H9 (cell line): ENCODE measurements at places on chromosomes 6 and 20. TPM values are rescaled to one million over a fixed set of nuclear protein-coding genes. Genes with fewer than 3 reads are reported as not detected.

The TREM2 gene
- total RNA-seq = 0.31 TPM in 1 of 2 replicates, not detected in the other

The ALDH8A1 gene
- 0.24 TPM in 1 of 2 replicates, not detected in the other for total RNA-seq

The OLIG3 gene
- 0.22 and 0.42 TPM in 2 replicates for total RNA-seq

The C6orf15 gene
- not detected in 2 replicates for total RNA-seq

The ZGPAT gene
- total RNA-seq = 25.5 and 27.6 TPM in 2 replicates

The ZC2HC1B gene
- not detected in 2 replicates for total RNA-seq

The BCL2L1 gene
- 105 and 109 TPM in 2 replicates for total RNA-seq

The IL20RA gene
- 0.55 and 0.74 TPM in 2 replicates for total RNA-seq

The NHSL1 gene
- 28.7 and 30.8 TPM in 2 replicates for total RNA-seq

GRCh38 chr20:5074232-5074674, 45.5 kb downstream of the PCNA start:
- no peaks in the 10 kb centered on the region for H3K36me3 ChIP-seq
- no peak for DNase-seq
- H3K4me3 ChIP-seq = no peak overlapping the region; the same call in 2 of the 3 replicates
- H3K4me1 ChIP-seq = no peaks in the 10 kb centered on the region
- no peaks in the 10 kb centered on the region for H3K27me3 ChIP-seq
- no peak overlapping the region for H3K27ac ChIP-seq

GRCh38 chr6:157741321-157741947, 81.6 kb upstream of the SNX9 start:
- H3K27me3 ChIP-seq = no peaks in the 10 kb centered on the region
- no peak overlapping the region for H3K4me3 ChIP-seq
- peaks cover 15% of the 10 kb centered on the region for H3K36me3 ChIP-seq
- H3K27ac ChIP-seq = no peak overlapping the region
- peak; percentile 48 for DNase-seq

DNA sequence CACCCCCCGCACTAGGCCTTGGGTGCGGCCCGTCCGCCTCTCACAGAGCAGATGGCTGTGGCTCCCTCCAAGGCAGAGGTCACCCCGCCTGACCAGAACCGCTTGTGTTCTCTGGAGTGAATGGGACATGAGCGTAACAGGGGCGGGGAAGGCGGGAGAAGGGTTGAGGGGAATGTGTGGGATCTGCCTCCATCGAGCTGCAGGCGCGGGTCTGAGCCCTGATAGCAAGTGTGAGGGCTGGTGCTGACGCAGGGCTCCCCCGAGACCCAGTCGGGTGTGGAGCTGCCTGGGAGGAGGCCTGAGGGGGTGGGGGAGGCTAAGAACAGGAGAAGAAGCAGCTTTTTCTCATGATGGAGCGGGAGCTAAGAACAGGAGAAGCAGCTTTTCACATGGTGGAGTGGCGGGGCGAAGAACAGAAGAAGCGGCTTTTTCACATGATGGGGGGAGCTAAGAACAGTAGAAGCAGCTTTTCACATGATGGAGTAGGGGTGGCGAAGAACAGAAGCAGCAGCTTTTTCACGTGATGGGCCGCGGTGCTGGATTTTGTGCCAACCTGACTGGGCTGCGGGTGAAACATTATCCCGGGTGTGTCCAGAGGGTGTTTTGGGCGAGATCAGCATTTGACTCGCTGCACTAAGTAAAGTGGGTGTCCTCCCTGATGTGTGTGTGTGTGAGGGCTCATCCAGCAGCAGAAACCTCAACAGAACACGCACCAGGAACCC, 169.3 kb downstream of the TTLL2 start:
- no peak overlapping the region for H3K4me3 ChIP-seq
- no peak overlapping the region for H3K27ac ChIP-seq
- no peaks in the 10 kb centered on the region for H3K27me3 ChIP-seq
- no peak for DNase-seq
- no peaks in the 10 kb centered on the region for H3K36me3 ChIP-seq
- 0 out of 2 replicates have a peak, but pooled peaks cover 4% of the 10 kb centered on the region for H3K4me1 ChIP-seq

GRCh38 chr20:48131581-48131980, 346.3 kb upstream of the SULF2 start:
- DNase-seq = no peak
- no peak overlapping the region for H3K27ac ChIP-seq
- no peaks in the 10 kb centered on the region for H3K4me1 ChIP-seq
- H3K36me3 ChIP-seq = no peaks in the 10 kb centered on the region; the same call in 2 of the 3 replicates
- H3K27me3 ChIP-seq = no peaks in the 10 kb centered on the region; the same call in 1 of the 2 replicates

DNA sequence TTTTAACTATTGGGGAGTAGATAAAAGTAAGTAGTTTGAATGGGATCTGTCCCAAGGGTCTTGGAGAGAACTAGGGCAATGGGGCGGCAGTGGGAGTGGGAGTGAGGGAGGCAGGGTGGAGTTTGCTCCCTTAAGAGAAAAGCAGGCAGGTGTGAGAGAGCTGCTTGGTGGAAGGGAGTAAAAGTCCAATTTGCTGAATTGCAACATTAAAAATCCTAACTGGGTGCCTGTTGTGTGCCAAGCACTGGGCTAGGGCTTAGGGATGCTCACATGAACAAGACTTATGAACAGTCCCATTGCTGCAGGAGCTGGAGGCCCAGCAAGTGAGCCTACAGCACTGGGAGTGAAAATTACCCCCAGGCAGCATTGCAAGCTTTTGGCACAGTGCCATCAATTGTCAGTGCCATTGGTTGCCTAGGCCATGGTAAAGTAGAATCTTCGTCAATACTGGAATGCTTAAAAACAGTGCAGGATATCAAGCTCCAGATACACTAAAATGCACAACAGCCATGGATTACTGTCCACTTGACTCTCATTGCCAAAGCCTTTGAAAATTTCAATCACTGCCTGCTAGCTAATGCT, 277.7 kb upstream of the JARID2 start:
- peaks cover 24% of the 10 kb centered on the region; the same call in 1 of the 2 replicates for H3K4me1 ChIP-seq
- H3K36me3 ChIP-seq = 0 out of 2 replicates have a peak, but pooled peaks cover 2% of the 10 kb centered on the region
- H3K27ac ChIP-seq = no peak overlapping the region
- no peak overlapping the region for H3K4me3 ChIP-seq
- no peak for DNase-seq

GRCh38 chr6:139029470-139030227, 1.1 kb downstream of the ABRACL start:
- no peaks in the 10 kb centered on the region for H3K27me3 ChIP-seq
- H3K4me1 ChIP-seq = peaks cover 13% of the 10 kb centered on the region; the same call in 1 of the 2 replicates
- no peak overlapping the region for H3K4me3 ChIP-seq
- no peak overlapping the region for H3K27ac ChIP-seq
- peak; percentile 45 for DNase-seq

DNA sequence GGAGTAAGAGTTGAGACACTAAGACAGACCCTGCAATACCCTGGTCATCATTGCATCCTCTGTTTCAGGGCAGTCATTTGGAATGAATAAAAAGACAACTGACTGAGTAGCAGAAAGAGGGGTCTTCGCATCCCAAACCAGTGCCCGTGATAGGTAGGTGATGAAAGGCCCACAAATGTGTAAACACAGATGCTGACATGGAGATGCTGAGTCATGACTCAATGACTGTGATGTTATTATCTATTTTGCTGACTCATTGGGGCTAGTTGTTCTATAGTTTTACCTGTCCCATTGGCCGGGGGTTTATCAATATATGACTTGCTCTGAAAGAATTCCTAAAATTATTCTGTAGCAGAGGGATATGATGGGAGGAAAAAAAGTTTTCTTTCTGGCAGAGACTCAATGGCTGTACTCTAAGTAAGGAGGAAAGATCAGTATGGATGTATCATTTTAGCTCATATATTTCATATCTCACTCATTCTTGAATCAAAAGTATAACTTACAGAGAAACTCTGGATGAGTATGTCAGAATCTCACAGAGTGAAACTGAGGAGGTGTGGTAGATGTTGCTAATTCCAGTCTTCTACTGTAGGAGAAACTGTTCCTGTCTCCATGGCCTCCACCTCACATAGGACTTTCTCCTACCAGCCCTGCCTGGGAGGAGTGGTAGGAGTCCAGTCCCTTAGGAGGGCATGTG, 119.9 kb upstream of the PREP start:
- no peaks in the 10 kb centered on the region for H3K36me3 ChIP-seq
- DNase-seq = no peak

- no peak for DNase-seq
- no peak overlapping the region for H3K4me3 ChIP-seq
- no peak overlapping the region for H3K27ac ChIP-seq
- H3K4me1 ChIP-seq = no peaks in the 10 kb centered on the region
Observed at GRCh38 chr20:13174402-13174801, 46.7 kb upstream of the ISM1 start.

- no peak overlapping the region for H3K4me3 ChIP-seq
- H3K36me3 ChIP-seq = peaks cover 11% of the 10 kb centered on the region
Observed at GRCh38 chr6:22631091-22631490, 61.7 kb downstream of the HDGFL1 start.

DNA sequence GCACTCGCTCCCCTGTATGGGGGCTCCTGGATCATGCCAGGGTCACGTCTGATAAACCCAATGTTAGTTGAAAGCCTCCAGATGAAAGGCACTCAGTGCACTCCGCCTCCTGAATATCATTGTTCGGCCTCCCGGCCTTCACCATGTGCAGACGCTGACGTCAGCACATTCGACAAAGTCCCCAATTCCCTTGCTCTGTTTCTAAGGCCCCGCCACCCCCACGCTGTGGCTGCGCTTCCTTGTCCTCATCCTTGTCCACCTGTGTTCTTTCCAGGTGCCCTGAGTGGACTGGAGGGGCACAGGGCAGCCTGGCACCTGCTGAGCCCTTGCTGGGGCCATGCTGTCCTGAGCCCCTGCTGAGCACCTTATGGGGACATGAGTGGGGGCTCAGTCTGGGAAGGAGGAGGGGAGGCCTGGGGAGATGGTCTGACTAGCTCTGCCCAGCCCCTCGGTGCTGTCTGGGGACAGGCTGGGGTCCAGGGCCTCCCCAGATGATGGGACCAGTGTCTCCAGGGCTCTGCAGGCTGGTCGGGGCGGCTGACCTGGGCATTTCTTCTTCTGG, 9.8 kb upstream of the BHLHE23 start:
- no peaks in the 10 kb centered on the region for H3K27me3 ChIP-seq
- H3K4me1 ChIP-seq = no peaks in the 10 kb centered on the region; the same call in 1 of the 2 replicates
- DNase-seq = no peak
- no peak overlapping the region for H3K27ac ChIP-seq
- H3K36me3 ChIP-seq = peaks cover 13% of the 10 kb centered on the region

- no peak for DNase-seq
- H3K4me3 ChIP-seq = no peak overlapping the region
- no peaks in the 10 kb centered on the region for H3K27me3 ChIP-seq
- peaks cover 48% of the 10 kb centered on the region; the same call in 2 of the 3 replicates for H3K36me3 ChIP-seq
- H3K4me1 ChIP-seq = no peaks in the 10 kb centered on the region
Observed at GRCh38 chr6:167034056-167034455, 34.9 kb downstream of the CEP43 start.

DNA sequence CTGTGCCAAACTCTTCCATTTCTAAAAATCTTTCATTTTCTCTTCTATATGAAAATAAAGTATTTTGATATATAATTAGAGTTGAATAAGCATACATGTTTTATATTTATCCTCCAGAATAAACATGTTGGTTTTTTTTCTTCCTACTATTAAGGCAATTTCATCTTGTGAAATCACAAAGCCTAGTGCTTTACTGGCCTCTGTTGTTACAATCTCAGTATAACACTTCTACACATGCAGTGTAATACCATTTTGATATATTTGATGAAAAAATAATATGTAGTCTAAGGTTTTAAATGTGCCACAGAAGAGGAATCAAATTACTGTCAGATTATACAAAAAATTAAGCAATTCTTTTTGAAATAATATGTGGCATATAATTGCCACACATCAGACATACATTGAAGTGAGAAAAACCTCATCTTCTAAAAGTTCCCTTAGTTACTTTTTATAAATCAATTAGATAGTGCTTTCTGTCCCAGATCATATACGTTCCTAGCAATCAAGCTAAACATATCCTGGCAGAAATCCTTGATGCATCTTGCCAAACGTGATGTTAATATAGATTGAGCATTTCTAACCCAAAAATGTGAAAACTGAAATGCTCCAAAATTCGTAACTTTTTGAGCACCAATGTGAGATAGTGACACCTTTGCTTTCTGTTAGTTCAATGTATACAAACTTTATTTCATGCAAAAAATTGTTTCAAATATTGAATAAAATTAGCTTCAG, 225.1 kb upstream of the MANEA start:
- H3K4me1 ChIP-seq = no peaks in the 10 kb centered on the region
- no peaks in the 10 kb centered on the region; the same call in 2 of the 3 replicates for H3K36me3 ChIP-seq
- H3K4me3 ChIP-seq = no peak overlapping the region
- no peak overlapping the region for H3K27ac ChIP-seq
- H3K27me3 ChIP-seq = no peaks in the 10 kb centered on the region

DNA sequence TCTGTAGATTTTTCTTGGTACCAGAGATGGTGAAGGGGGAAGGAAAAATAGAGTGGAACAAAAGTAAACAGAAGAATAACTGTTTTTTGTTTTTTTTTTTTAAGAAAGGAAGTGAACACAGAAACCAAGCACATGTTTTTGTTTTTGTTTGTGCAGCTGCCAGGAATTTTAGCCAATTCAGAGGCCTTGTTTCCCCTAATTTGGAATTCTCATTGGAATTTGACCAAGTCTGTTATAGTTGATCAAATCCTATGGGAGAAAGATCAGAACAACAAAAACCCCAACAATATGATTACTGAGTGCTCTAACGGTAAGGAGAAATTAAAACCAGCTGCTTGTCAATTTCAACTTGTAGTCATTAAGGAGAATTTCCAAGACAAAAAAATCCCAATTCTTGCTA, 18.2 kb upstream of the IL22RA2 start:
- no peak for DNase-seq
- no peaks in the 10 kb centered on the region for H3K4me1 ChIP-seq
- H3K27me3 ChIP-seq = no peaks in the 10 kb centered on the region

GRCh38 chr6:133683308-133683580, 205.7 kb upstream of the TCF21 start:
- no peak overlapping the region for H3K27ac ChIP-seq
- no peaks in the 10 kb centered on the region for H3K36me3 ChIP-seq
- no peak overlapping the region for H3K4me3 ChIP-seq
- H3K4me1 ChIP-seq = peaks cover 14% of the 10 kb centered on the region; the same call in 1 of the 2 replicates
- H3K27me3 ChIP-seq = no peaks in the 10 kb centered on the region
- no peak for DNase-seq

GRCh38 chr20:51797357-51798025, 4.8 kb downstream of the SALL4 start:
- H3K27ac ChIP-seq = no peak overlapping the region
- peaks cover 11% of the 10 kb centered on the region for H3K4me1 ChIP-seq
- peak overlapping the region; percentile 97 for H3K4me3 ChIP-seq
- no peak for DNase-seq
- H3K36me3 ChIP-seq = peaks cover 12% of the 10 kb centered on the region
- no peaks in the 10 kb centered on the region for H3K27me3 ChIP-seq

DNA sequence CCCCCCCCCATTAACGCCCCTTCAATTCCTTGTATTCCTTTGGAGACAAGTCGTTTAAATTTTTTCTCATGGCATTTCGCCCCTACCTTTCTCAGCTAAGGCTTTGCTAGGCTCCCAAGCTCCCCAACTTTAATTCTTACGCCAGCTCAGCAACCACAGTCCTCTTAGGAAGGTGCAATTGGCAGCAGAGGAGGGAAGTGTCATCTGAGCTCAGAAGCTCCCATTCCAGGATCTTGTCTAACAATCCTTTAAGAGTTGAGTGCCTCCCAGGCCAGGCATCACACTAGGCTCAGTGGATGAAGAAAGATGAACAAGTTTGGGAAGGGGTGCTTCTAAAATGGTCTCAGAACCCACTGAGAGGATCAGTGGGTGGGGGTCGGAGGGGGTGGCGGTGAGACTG, 131.2 kb upstream of the AKAP12 start:
- H3K4me1 ChIP-seq = peaks cover 3% of the 10 kb centered on the region; the same call in 1 of the 2 replicates
- H3K36me3 ChIP-seq = peaks cover 3% of the 10 kb centered on the region
- no peak for DNase-seq
- H3K27ac ChIP-seq = no peak overlapping the region
- H3K27me3 ChIP-seq = no peaks in the 10 kb centered on the region
- no peak overlapping the region for H3K4me3 ChIP-seq
